ENCODE measurements at places on chromosomes 11 and 22.

- no peak for DNase-seq
Measured at GRCh38 chr11:120354068-120354467, 17.9 kb downstream of the ARHGEF12 start.

DNA sequence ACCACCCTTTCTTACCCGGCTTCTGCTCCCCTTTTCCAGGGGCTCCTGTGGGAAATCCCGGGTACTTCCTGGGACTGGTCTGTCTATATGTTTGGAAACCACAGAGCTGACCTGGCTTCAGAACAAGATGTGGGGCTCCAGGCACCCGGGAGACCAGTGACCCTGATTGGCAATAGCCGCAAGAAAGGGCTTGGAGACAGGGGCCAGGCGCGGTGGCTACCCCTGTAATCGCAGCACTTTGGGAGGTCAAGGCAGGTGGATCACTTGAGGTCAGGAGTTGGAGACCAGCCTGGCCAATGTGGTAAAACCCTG lies 3.2 kb upstream of the NEAT1 start:
- DNase-seq = no peak

GRCh38 chr11:132590554-132590953 lies 941.7 kb downstream of the OPCML start:
- no peak for DNase-seq

DNA sequence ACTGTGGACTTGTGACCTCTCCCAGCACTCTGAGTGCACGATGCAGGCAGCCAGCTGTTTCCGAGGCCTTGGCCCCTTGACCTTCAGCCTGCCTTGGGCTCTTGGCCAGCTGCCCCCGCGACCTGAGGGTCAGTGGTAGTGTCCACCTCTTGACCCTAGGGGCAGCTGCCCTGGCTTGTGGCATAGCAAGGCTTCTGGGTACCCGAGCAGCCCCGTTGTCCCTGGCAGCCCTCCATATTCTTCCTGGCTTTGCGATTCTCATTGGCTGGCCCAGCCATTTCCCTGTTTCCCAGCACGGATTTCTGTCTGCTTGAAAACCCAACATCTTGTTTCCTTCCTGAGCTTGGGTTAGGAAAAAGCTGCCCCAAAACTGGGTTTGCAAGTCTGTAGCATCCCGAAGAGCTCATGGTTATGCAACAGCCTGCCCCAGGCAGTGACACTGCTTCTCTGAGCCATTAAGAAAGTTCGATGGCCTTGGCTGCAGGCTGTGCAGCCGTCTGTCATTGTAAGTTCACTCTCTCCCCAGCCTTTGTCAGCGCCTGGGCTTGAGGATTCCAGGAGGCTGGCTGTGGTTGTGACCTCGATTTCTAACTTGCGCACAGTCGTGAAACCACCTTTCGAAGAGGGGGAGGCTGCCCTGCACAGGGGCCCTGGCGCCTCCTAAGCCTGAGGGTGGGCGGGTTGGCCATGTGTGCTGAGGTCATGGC lies 48.8 kb downstream of the FBLN1 start:
- no peak for DNase-seq

- DNase-seq = no peak
Measured at GRCh38 chr11:14109742-14110141, 147.2 kb downstream of the SPON1 start.

DNA sequence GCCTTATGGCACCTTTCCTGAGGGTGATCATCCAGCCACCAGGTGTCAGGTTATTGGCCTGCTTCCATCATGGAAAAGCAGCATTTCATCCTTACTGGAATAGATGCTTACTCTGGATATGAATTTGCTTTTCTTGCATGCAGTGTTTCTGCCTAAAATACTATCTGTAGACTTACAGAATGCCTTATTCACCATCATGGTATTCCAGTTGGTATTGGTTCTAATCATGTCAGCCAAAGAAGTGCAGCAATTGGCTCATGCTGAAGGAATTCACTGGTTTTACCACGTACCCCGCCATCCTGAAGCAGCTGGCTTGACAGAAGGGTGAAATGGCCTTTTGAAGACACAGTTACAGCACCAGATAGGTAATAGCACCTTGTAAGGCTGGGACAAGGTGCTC lies 194.2 kb downstream of the AASDHPPT start:
- no peak for DNase-seq

DNA sequence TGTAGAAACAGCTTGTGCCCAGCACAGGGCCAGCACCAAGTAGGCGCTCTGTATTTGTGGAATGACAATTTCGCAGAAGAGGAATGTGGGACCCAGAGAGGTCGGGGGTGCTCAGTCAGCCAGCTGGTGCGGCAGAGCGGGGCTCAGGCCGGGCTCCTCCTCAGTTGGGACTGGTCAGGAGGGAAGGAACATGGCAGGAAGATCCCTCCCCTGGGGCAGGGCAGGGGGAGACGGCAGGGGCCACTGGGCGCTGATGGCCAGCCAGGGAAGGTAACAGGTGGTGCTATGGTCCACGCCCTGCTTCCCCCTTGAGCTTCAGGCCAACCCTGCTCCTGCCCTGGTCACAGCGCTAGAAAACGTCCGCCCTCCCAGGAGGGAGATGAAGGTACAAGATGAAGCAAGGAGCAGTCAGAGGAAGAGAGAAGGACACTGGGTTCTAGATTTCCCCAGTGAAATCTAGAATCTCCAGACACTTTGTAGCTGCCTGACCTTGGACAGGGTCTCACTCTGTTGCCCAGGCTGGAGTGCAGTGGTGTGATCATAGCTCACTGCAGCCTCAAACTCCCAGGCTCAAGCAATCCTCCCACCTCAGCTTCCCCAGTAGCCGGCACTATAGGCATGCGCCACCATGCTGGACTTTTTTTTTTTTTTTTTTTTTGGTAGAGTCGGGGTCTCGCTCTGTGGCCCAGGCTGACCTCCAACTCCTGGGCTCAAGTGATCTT lies 13.5 kb upstream of the SPI1 start:
- DNase-seq = no peak

GRCh38 chr11:128095466-128095981 lies 491.8 kb downstream of the ETS1 start:
- DNase-seq = no peak

All from cortex of kidney (tissue), 1 donor.